Stomach (tissue), 19 donors: ENCODE measurements at places on chromosomes 7 and 10.

DNA sequence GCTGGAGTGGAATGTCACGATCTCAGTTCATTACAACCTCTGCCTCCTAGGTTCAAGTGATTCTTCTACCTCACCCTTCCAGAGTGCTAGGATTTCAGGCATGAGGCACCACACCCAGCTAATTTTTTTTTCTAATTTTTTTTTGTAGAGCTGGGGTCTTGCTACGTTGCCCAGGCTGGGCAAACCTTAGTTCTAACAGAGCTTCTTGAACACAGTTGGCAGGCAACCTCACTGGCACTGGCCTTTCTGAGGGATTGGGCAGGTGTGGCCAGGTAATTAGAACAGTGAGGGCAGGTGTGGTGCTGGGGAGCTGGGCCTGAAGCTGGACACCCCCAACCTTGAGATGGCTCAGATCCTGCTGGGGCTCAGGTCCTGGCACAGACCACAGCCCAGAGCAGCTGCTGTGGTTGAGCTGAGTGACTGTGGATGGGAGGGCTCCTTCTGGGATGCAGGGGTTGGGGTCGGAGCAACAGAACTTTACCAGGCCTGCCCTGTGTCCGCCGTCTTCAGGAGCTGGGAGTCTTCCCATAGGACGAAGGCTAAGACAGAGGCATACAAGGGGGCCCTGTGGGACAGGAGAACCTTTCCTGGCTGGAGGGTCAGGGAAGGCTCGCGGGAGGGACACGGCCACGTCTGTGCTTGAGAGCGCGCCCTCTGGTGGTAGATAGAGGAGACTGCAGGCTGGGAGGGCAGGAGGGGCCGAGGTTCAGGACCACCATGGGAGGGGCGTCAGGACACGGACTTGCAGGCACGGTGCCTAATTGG, 48.2 kb downstream of the COL26A1 start:
- peak; percentile 69 for DNase-seq
- no peak overlapping the region for H3K4me3 ChIP-seq
- H3K4me1 ChIP-seq = peaks cover 4% of the 10 kb centered on the region
- no peaks in the 10 kb centered on the region for H3K27me3 ChIP-seq

GRCh38 chr10:89090756-89091445, 100.3 kb downstream of the FAS start:
- no peaks in the 10 kb centered on the region for H3K4me1 ChIP-seq
- no peaks in the 10 kb centered on the region for H3K27me3 ChIP-seq
- no peaks in the 10 kb centered on the region for H3K36me3 ChIP-seq

DNA sequence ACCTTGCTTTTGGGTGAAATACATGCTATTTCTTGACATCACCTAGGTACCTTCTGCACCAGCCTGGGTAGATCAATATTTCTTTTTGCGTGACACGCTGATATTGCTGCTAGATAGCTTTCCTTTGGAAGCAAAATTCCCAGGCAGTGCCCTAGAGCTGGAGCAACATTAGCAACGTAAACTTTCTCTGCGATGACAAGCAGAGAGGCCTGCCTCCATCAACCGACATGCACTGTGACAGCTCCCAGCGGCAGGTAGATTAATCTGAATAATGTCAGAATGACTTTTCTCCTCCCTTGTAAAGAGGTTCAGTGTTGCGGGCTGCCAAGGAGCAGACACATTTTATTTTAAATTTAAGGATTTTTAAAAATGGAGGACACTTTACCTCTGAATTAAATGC, 307.4 kb downstream of the GALNT17 start:
- no peaks in the 10 kb centered on the region for H3K27me3 ChIP-seq
- H3K27ac ChIP-seq = no peak overlapping the region
- H3K4me1 ChIP-seq = no peaks in the 10 kb centered on the region

- H3K27ac ChIP-seq = no peak overlapping the region
- no peak for DNase-seq
- H3K4me3 ChIP-seq = no peak overlapping the region
- no peaks in the 10 kb centered on the region for H3K36me3 ChIP-seq
Observed at GRCh38 chr7:143256932-143257331, 6.3 kb upstream of the GSTK1 start.

DNA sequence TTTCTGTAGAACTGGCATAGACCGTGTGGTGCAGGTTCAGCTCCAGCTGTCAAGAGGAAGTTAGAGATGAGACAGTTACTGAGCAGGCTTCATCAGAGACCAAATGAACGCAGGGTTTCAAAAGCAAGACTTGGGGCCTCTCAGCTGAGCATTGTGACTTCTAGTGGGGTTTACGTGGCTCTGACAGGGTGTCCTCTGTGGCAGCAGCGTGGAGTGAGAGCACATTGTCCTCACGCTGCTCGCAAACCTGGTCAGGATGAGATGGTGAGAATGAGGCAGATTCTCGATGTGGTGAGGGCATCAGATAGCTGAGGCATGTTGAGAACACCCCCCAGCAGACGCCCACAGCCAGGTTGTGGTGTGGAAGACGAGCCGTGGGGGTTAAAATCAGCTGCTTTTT, 126.0 kb downstream of the DNAJB6 start:
- no peaks in the 10 kb centered on the region for H3K4me1 ChIP-seq
- H3K36me3 ChIP-seq = no peaks in the 10 kb centered on the region
- peaks cover 70% of the 10 kb centered on the region for H3K27me3 ChIP-seq
- no peak for DNase-seq
- H3K4me3 ChIP-seq = no peak overlapping the region

- peak; percentile 89 for DNase-seq
- no peaks in the 10 kb centered on the region for H3K27me3 ChIP-seq
- H3K36me3 ChIP-seq = no peaks in the 10 kb centered on the region
- peak overlapping the region; percentile 91 for H3K4me3 ChIP-seq
- H3K4me1 ChIP-seq = peaks cover 17% of the 10 kb centered on the region
Observed at GRCh38 chr10:18659819-18660535, 746 bp downstream of the ARL5B start.

DNA sequence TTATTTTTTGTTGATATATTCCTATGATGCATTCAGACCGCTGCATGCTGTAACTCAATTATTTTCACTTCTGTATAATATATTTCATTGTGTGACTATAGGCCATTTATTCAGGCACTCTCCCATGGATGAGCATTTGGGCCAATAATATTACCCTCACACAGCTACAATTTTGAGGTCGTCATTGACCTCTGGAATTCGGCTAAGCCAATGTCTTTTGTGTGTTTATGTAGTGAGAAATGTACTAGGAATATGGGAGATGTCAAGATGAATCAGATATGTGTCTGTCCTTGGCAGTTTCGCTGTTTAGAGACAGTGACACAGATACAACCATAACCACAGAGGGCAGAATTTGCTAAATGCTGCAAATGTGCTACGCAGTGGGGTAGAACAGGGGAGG, 474.2 kb downstream of the ADRA2A start:
- H3K4me1 ChIP-seq = no peaks in the 10 kb centered on the region
- no peaks in the 10 kb centered on the region for H3K36me3 ChIP-seq
- H3K27me3 ChIP-seq = no peaks in the 10 kb centered on the region

DNA sequence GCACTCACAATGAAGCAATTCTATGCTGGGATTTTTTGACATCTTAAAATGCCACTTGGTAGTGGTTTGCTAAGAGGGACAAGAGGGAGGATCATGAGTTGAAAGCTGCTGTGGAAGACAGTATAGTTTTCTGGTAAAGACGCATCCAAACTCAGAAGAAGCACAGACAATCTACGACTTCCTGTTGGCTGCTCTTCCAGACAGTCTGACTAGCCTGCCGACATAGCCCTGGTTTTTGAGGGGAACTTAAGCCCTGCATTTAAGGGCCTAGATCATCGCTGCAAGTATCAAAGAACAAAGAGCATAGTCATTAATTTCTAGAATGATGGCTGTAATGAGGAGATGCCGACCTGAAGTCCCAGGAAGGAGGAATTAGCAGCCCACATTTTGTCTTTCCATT, 99.9 kb upstream of the IKZF1 start:
- H3K4me3 ChIP-seq = no peak overlapping the region
- H3K27ac ChIP-seq = no peak overlapping the region
- no peak for DNase-seq
- H3K27me3 ChIP-seq = no peaks in the 10 kb centered on the region
- no peaks in the 10 kb centered on the region for H3K4me1 ChIP-seq

- H3K36me3 ChIP-seq = peaks cover 59% of the 10 kb centered on the region
- H3K27ac ChIP-seq = no peak overlapping the region
- peaks cover 73% of the 10 kb centered on the region for H3K4me1 ChIP-seq
- DNase-seq = peak; percentile 95
Observed at GRCh38 chr10:75230600-75231038, 5.1 kb downstream of the COMTD1 start.

DNA sequence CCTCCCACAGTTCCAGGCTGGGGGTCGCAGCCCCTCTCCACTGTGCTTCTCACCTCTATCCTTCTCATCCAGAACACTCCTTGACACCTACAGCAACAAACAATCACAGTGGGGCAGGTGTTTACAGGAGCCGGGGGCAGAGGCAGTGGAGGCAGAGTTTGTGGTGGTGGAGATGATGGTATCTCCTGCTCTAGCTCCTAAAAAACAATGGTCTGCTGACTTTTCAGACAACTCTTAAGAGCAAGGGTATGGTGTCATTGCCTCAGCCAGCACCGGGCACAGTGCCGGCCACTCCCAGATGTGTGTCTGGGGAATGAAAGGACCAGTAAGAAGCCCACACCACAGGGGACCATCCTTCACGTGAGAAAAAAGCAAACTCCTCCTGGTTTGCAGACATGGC, 36.3 kb upstream of the ANTXRL start:
- no peaks in the 10 kb centered on the region for H3K4me1 ChIP-seq
- no peak overlapping the region for H3K4me3 ChIP-seq
- no peaks in the 10 kb centered on the region for H3K27me3 ChIP-seq
- DNase-seq = no peak
- no peak overlapping the region for H3K27ac ChIP-seq
- H3K36me3 ChIP-seq = no peaks in the 10 kb centered on the region

GRCh38 chr10:107653832-107654287, 489.4 kb upstream of the SORCS1 start:
- H3K4me3 ChIP-seq = peak overlapping the region; percentile 37
- no peak overlapping the region for H3K27ac ChIP-seq
- no peaks in the 10 kb centered on the region for H3K27me3 ChIP-seq
- DNase-seq = peak; percentile 75

DNA sequence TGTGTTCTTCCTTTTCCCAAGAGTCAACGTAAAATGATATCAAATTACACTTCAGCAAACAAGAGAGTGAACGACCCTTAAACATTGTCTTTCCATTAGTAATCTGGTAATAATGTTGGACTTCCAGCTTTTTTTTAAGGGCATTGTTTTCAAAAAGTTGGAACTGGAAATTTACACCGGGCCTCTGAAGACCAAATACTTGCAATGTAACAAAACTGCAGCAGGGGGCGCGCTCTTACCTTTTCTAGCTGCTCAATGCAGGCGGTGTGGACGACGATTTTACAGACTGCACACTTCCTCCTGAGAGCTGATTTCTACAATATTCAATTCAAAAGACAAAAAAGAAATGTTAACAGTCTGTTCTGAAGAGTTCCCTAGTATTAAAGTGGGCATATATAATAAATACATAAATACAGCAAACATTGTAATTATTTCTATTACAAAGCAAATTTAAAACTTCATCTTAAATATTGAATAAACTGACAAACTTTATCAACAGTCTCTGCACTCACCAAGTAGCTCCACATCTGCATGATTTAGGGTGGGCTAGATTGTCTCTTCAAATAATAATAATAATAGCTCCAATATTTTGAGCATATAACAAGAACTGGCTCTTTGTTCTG, 190.4 kb downstream of the DGKI start:
- no peak overlapping the region for H3K4me3 ChIP-seq
- no peak overlapping the region for H3K27ac ChIP-seq
- H3K27me3 ChIP-seq = no peaks in the 10 kb centered on the region
- no peaks in the 10 kb centered on the region for H3K4me1 ChIP-seq
- DNase-seq = peak; percentile 91

DNA sequence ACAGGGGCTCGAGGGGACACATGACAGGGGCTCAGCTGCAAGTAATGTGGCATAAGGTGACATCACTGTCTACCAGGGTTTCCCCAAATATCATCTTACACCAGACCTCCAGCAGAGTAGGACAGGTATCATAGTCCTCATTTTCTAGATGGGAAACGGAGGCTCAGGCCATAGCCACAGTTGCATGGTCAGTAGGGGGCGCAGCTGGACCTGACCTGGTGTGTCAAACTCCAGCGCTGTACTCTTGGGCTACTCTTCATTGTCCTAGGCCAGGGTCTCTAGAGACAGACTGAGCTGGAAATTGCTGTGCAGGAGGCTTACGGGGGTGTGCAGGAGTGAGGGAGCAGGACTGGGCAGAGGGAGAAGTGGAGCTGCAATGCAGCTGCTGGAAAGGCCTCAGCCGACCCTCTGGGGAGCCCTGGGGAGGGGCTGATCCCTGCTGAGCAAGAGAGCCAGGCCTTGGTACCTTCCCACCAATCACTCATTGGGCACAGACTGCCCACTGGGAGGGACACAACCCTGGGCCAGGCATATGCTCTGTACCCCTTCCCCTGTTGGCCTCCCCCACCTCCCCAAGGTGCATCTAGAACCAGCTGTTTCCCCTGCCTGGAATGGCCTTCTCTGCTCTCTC, 89.9 kb downstream of the CDH23 start:
- H3K4me1 ChIP-seq = no peaks in the 10 kb centered on the region
- peaks cover 5% of the 10 kb centered on the region for H3K27me3 ChIP-seq

DNA sequence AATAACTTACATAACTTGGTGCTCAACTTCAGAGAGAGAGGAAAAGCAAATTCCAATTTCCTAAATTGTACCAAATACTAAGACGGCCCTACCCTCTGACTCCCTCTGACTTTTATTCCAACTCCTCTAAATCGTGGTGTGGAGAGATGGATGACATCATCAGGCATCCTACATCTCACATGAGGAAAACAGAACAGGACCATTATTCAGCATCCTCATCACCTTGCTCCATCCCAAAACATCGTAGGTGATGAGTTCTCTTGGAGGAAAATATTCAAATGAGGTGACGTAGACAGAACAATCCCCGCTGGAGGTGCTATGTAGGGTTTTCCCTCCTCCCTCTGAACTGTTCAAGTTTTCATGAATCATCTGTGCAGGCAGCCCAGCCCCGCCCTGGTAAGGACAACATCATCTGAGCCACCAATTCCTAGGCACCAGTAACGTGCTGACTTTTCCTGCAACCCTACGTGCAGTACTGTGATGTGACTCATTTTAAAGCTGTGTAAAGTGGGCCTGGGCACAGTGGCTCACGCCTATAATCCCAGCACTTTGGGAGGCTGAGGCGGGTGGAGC, 167.2 kb downstream of the CALN1 start:
- no peaks in the 10 kb centered on the region for H3K4me1 ChIP-seq
- H3K27me3 ChIP-seq = no peaks in the 10 kb centered on the region
- no peak overlapping the region for H3K4me3 ChIP-seq
- DNase-seq = no peak
- H3K27ac ChIP-seq = no peak overlapping the region
